Neural crest cell (in vitro differentiated cells): ENCODE measurements at places on chromosomes 1 and 21. TPM values are rescaled to one million over a fixed set of nuclear protein-coding genes. Genes with fewer than 3 reads are reported as not detected.

Gene COL8A2
- 0.09 TPM in 2 replicates for total RNA-seq

Gene CELSR2
- total RNA-seq, result 97.1 and 99.2 TPM in 2 replicates

Gene HOOK1
- 2.1 TPM in 2 replicates for total RNA-seq

Gene GBP1
- total RNA-seq, result not detected in 2 replicates

- no peak for DNase-seq
- peaks cover 8% of the 10 kb centered on the region for H3K36me3 ChIP-seq
- no peaks in the 10 kb centered on the region for H3K27me3 ChIP-seq
- no peak overlapping the region for H3K4me3 ChIP-seq
- peaks cover 16% of the 10 kb centered on the region for H3K4me1 ChIP-seq
Observed at GRCh38 chr1:10561955-10562354, 87.2 kb downstream of the PEX14 start.

DNA sequence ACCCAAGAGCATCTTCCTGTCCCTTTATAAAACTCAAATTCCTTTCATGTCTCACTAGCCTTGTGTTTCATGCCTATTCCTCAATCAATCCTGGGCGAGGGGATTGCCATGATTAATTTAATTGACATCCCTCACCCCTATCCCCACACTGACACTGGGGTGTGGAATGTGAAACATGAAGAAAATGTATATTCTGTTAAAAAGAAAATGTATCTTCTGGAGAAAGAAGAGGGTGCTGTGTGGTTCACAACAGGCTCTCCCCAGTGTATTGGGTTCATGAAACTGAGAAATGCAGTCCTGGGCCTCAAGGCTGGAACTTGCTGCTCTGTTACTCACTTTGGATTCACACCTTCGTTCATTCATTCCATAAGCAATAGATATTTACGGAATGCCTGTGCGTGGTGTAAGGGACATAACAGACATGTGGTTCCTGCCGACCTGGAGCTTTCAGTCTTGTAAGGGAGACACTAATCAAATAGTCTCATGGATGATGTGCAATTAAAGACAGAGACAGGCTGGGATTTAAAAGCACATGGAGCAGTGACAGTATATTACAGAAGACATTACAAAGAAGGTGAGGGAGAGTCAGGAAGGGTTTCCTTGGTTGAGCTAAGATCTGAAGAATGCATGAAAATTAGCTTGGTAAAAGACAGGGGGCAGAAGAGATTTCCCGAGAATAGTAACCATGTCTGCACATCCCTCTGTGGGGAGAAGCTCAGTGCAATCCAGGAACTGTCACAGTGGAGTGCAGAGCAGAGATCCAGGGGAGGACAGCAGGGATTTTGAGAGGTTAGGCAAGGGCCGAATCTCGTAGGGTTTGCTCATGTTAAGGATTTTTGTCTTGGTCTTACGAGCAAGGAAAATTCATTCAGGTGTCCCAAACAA lies 32.1 kb downstream of the SERTAD4 start:
- H3K4me1 ChIP-seq, result no peaks in the 10 kb centered on the region
- no peaks in the 10 kb centered on the region for H3K36me3 ChIP-seq
- H3K4me3 ChIP-seq, result no peak overlapping the region
- DNase-seq, result no peak

- H3K36me3 ChIP-seq, result peaks cover 2% of the 10 kb centered on the region
- H3K27ac ChIP-seq, result peak overlapping the region; percentile 98
- peaks cover 46% of the 10 kb centered on the region for H3K4me1 ChIP-seq
- H3K4me3 ChIP-seq, result peak overlapping the region; percentile 53
- no peak for DNase-seq
Observed at GRCh38 chr1:104406728-104407127, 657.0 kb downstream of the AMY1C start.

DNA sequence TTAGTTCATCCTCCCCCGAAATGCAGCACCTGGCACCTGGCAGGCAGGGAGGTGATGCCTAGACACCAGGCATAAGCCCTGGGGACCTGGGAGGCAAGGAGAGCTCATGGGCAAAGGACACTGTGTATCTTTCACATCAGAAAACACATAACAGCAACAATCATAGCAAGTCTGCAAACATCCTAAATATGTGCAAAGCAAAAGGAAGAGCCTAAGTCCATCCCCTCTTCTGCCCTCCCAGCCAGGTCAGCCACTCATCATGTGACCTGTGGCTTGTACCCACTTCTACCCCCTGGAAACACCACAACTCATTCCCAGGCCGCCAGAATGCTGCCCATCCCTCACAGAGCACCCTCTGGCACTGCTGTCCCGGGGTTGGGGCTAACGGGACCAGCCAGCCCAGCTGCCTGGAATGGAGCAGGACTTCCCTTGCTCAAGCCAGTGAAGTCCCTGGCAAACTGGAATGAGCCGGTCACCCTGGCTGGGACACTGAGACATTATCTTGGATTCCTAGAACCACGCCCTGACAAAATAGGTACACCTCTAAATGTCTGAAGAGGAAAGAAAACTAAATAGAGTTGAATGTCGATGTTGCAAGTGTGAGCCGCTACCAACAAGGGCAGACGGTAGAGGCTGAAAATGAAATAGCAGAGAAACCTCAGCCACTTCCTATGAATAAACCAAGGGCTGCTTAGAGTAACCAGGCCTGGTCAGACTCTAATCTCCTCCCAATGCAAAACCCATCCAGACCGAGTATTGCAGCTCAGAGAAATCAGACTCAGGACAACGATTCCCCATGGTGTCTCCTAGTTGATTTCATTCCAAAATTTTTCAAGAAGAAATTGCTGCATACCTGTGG lies 29.4 kb downstream of the TMPRSS2 start:
- H3K36me3 ChIP-seq, result no peaks in the 10 kb centered on the region
- H3K4me3 ChIP-seq, result no peak overlapping the region
- DNase-seq, result no peak
- no peak overlapping the region for H3K27ac ChIP-seq
- H3K27me3 ChIP-seq, result no peaks in the 10 kb centered on the region

- peak overlapping the region; percentile 91 for H3K4me3 ChIP-seq
- no peak for DNase-seq
- no peaks in the 10 kb centered on the region for H3K36me3 ChIP-seq
- no peaks in the 10 kb centered on the region for H3K27me3 ChIP-seq
- H3K27ac ChIP-seq, result peak overlapping the region; percentile 98
Observed at GRCh38 chr1:15523104-15524020, 653 bp downstream of the CASP9 start.

- H3K36me3 ChIP-seq, result peaks cover 2% of the 10 kb centered on the region
- peaks cover 18% of the 10 kb centered on the region for H3K27me3 ChIP-seq
- H3K4me1 ChIP-seq, result peaks cover 47% of the 10 kb centered on the region
- peak; percentile 6 for DNase-seq
- peak overlapping the region; percentile 79 for H3K27ac ChIP-seq
- H3K4me3 ChIP-seq, result peak overlapping the region; percentile 96
Observed at GRCh38 chr1:114510274-114511031, 550 bp downstream of the TRIM33 start.

DNA sequence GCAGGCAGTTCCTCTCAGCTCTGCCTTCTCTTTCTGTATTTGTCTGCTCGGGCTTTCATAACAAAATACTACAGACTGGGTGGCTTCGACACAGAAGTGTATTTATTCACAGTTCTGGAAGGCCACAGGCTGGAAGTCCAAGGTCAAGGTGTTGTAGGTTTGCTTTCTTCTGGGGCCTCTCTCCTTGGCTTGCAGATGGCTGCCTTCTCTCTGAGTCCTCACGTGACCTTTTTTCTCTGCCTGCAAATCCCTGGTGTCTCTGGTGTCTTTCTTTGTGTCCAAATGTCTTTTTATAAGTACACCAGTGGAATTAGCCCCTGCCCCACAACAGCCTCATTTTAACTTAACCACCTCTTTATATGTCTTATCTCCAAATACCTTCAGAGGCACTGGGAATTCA lies 250.0 kb downstream of the TM2D1 start:
- peaks cover 3% of the 10 kb centered on the region for H3K27me3 ChIP-seq
- no peak for DNase-seq
- no peak overlapping the region for H3K27ac ChIP-seq
- H3K4me1 ChIP-seq, result peaks cover 9% of the 10 kb centered on the region
- H3K4me3 ChIP-seq, result no peak overlapping the region
- no peaks in the 10 kb centered on the region for H3K36me3 ChIP-seq

DNA sequence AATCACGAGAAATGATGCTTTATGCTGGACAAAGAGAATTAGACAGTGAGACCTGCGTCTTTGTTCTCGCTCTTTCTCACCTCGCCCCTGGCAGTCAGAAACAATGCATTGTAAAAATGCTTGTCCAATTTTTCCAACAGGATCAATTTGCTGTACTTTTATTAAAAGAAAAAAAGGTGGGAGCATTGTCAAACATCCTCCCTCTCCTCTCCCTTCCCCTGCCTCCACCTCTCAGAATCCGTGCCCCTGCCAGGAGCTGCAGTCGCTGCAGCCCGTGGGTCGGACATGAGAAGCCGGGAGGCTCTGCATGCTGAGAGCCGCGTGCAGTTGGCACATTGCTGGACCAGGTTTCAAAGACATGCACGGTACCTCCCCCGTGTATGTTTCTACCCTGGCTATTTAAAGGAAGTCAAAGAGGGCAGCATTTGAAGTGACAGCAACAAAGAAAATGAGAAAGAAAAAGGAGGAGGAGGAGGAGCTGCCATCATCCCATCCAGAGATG lies 161.0 kb upstream of the KAZN start:
- H3K4me1 ChIP-seq, result no peaks in the 10 kb centered on the region
- no peaks in the 10 kb centered on the region for H3K36me3 ChIP-seq
- H3K27me3 ChIP-seq, result peaks cover 6% of the 10 kb centered on the region
- no peak overlapping the region for H3K27ac ChIP-seq

DNA sequence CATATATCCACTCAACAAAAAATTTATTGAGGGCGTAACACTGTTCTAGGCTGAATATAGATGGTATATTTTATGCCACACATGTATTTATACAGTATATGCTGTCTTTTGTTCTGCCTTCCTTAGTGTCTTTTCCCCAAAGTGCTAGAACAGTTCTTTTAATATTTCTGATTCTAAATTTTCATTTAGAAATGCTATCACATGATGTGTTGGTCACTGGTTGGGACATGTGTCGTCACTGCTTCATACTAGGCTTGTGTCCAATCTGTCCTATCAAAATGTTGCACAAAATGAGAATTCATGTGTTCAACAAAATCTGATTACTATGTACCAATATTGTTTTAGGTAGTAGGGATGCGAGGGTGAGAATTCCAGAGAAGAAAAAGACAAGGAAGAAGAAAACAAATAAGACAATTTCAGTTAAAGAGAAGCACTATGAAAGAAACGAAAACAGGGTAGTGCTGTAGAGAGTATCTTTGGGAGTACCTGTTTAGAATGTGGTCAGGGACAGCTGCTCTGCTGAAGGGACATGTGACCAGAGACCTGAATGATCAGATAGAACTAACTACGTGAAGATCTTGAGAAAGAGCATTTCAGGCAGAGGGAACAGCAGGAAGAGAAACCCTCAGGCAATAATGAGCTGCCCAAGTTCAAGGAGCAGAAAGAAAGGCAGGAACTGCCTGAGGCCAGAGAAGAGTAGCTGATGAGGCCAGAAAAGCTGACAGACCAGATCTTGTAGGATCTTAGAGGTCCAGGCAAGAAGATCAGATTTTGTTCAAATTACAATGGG lies 1.3 kb downstream of the KMO start:
- H3K27me3 ChIP-seq, result peaks cover 20% of the 10 kb centered on the region
- no peak overlapping the region for H3K27ac ChIP-seq
- H3K4me1 ChIP-seq, result peaks cover 18% of the 10 kb centered on the region
- H3K4me3 ChIP-seq, result no peak overlapping the region
- H3K36me3 ChIP-seq, result no peaks in the 10 kb centered on the region

DNA sequence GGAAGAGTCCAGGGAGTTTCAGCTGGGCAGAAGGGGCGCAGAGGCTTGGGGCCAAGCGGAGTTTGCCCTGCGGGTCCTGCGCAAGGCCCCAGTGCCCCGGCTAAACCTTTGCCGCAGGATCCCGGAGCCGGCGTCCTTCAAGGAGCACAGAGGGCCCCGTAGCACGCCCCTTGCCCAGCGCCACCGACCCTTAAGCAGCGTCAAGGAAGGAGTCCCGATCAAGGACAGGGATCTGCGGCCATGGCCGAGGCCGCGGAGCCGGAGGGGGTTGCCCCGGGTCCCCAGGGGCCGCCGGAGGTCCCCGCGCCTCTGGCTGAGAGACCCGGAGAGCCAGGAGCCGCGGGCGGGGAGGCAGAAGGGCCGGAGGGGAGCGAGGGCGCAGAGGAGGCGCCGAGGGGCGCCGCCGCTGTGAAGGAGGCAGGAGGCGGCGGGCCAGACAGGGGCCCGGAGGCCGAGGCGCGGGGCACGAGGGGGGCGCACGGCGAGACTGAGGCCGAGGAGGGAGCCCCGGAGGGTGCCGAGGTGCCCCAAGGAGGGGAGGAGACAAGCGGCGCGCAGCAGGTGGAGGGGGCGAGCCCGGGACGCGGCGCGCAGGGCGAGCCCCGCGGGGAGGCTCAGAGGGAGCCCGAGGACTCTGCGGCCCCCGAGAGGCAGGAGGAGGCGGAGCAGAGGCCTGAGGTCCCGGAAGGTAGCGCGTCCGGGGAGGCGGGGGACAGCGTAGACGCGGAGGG lies 520 bp downstream of the CLIC6 start:
- peak; percentile 17 for DNase-seq
- no peak overlapping the region for H3K27ac ChIP-seq
- no peaks in the 10 kb centered on the region for H3K36me3 ChIP-seq
- H3K4me3 ChIP-seq, result peak overlapping the region; percentile 75
- H3K4me1 ChIP-seq, result peaks cover 4% of the 10 kb centered on the region

GRCh38 chr1:44313265-44313918 lies 41.7 kb downstream of the ERI3 start:
- DNase-seq, result no peak
- H3K27me3 ChIP-seq, result no peaks in the 10 kb centered on the region
- H3K4me1 ChIP-seq, result peaks cover 36% of the 10 kb centered on the region
- peaks cover 7% of the 10 kb centered on the region for H3K36me3 ChIP-seq
- no peak overlapping the region for H3K4me3 ChIP-seq
